Stimulated activated CD4-positive, alpha-beta T cell treated with anti-CD3 and anti-CD28 coated beads, Interleukin-4, amount 100 ng/mL, for 48 hours (primary cell): ENCODE measurements at places on chromosomes 1 and 21.

DNA sequence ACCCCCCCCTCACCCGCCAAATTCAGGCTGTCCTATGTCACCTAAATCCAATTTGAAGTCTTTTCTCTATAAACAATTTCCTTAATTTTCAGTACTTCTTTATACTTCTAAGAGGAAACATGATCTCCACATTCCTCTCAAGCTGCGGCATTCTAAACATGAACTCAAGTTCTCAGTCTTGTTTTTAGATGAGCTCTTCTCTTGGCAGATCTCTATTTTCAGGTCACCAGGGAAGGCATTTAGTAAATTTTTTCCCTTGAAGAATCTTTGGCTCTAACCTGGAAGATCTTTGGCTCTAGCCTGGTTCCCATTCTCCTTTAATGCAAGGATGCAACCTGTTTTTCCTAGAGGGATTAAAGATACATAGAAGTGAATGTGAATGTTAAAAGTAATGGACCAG, 193.4 kb downstream of the ATG4C start:
- no peak for DNase-seq

- no peak for DNase-seq
Observed at GRCh38 chr1:39104158-39105060, 78.3 kb downstream of the NDUFS5 start.

- DNase-seq = no peak
Observed at GRCh38 chr21:29382030-29382654, 83.4 kb downstream of the BACH1 start.

DNA sequence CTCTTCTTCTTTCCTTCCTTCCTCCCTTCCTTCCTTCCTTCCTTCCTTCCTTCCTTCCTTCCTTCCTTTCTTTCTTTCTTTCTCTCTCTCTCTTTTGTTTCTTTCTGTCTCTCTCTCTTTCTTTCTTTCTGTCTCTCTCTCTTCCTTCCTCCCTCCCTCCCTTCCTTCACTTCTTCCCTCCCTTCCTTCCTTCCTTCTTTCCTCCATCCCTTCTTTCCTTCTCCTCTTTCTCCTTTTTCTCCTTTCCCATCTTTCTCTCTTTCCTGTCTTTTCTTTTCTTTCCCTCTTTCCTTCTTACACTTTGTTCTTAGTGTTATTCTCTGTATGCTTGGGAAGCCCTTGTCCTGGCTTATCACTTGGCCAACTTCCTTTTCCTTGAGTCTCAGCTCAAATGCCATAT, 72.5 kb upstream of the MPC2 start:
- DNase-seq = no peak

GRCh38 chr1:32894019-32894600, 7.1 kb downstream of the TMEM54 start:
- DNase-seq = no peak
